NCI-H2171 (cell line): ENCODE measurements at places on chromosomes 6 and 20.

- DNase-seq: no peak
These were observed 17.1 kb upstream of the BPI start for GRCh38 chr20:38286586-38287531.

GRCh38 chr20:48749437-48749836 is 78.4 kb downstream of the PREX1 start:
- no peak for DNase-seq

DNA sequence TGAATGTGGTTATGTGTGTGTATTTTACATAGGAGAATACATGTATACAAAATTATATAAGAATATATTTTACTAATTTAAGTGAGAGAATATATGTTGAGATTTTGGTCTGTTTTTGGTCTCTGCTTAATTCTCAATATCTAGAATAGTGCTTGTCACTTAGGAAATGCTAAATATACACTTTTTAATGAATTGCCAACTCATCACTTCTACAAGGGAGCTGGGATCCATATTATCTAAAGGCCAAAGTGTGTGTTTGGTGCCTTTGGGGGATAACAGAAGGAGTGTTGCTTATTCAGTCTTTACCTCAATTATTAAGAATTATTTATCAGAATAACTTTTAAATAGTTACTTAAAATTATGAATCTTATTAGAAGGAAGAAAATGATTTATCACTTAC is 1304.8 kb downstream of the HACE1 start:
- DNase-seq: no peak

DNA sequence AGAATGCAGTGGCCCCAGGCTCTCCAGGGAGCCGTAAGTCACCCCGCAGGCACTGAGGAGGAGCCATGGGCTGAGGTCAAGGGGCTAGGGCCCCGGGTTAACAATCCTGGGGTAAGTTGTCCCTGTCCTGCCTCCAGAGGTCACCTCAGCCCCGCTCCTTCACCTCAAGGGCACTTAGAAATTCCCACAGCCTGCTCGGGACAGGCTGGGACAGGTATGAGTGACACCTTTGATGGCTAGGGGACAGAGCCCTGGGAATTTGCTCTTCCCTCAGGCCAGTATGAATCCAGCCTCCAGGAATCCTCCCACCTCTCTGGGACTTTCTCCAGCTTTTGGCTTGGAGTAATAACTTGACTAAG is 3.5 kb upstream of the GRM4 start:
- DNase-seq: no peak

DNA sequence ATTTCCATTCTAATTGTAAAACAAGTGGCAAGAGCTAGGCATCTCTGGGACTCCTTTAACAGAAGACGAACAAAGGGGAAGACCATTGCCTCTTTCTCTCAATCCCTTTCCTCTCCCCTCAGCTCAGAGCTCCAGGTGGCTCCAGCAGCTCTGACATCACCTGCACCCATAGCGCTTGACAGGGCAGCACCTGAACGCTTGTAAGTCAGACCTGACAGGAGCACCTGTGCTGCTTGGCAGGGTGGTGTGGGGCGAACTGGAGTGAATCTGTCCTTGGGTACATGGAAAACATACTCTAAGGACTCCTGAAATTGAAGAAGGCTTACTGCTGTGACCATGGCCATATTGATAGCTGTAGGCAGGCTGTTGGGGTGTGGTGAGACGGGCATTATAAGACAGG is 409.5 kb upstream of the AGPAT4 start:
- no peak for DNase-seq

DNA sequence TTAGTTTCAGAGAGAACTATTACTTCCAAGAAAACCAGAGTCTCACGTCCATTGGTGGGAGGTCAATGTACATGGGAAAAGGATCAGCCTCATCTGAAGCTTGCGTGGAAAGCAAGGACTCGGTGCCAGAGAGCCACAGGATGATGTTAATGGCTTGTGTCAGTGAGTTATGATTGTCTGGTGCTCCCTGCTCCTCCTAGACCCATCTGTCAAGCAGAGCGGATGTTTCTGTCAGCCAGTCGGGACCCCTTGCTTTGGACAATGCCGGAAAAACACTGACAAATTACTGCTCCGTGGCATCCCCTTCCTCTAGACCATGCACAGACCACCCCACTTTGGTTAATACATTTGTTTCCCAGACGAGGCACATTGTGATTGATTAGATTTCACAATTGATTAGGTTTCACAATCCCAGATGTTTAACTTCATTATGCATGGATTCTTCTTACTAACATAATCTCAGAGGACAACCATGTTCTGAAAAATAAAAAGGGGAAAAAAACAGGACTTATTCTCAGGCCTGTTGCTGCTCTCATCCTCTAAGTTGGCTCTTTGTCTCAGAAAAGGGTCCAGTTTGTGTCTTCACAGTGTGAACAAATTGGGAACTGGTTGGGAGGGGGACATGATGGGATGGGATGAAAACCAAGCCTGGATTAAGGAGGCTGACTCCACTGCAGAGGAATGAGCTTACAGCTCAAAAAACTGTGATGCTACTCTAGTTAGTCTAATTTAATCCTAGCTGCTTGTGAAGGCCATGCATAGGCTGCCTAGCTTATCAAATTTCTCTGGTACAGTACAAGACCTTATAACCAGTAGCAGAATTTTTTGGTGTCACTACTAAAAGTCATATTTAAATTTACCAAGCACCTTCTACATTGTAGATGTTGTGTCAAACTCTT is 51.9 kb downstream of the UNC5CL start:
- DNase-seq: no peak

GRCh38 chr6:123415844-123416468 is 220.8 kb downstream of the TRDN start:
- DNase-seq: peak; percentile 60

DNA sequence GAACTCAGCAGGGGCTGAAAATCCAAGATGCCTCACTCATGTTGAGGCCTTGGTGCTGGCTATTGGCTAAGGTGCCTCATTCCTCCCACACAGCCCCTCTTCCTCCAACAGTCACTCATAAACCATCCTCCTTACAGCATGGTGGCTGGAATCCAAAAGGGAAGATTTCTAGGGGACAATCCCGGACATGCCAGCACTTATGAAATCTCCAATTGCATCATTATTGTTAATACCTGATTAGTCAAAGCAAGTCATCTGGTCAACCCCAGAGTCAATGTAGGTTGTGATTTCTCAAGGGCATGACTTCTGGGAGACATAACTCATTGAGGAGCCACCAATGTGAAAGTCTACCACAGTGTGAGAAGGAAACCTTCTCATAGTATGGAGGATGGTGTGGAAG is 506.6 kb upstream of the NOX3 start:
- no peak for DNase-seq

GRCh38 chr6:127690092-127690491 is 113.1 kb downstream of the C6orf58 start:
- DNase-seq: peak; percentile 9
